ENCODE measurements at places on chromosomes 13 and 19. TPM values are rescaled to one million over a fixed set of nuclear protein-coding genes. Genes with fewer than 3 reads are reported as not detected.

The ZNF154 gene
- total RNA-seq = 2.0 TPM

DNA sequence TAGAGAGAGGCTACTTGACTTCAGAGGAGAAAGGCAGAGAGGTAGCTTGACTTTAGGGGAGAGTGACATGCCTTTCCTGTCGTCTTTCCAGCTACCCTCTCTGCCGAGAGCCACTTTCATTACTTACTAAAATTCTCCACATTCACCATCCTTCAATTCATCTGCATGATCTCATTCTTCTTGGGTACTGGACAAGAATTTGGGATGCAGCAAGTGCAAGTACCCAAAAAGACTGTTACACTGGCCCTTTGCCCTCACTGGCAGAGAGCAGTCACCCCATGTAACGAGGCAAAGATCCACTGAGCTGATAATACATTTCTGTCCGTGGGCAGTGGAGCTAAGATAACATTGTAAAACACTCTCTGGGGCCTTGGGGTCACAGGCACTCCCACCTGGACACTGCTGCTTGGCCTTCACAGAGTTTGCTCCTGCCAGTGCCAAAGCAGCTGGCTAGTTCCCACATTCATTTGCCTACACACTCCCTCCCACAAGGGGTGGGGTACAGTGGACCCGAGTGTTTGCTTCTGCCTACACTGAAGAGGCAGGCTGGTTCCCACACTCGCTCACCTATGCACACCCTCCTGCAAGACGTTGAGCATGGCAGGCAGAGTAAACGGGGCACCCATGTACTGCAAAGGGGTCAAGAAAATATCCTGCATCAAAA, 1276.9 kb upstream of the PCDH9 start:
- no peaks in the 10 kb centered on the region for H3K36me3 ChIP-seq
- no peaks in the 10 kb centered on the region for H3K4me1 ChIP-seq
- no peak for DNase-seq
- no peak overlapping the region for H3K27ac ChIP-seq
- no peaks in the 10 kb centered on the region for H3K27me3 ChIP-seq
- no peak overlapping the region for H3K4me3 ChIP-seq

The THSD1 gene
- total RNA-seq = 31.2 TPM

GRCh38 chr13:37412241-37412921, 186.2 kb downstream of the POSTN start:
- H3K4me3 ChIP-seq = no peak overlapping the region
- H3K4me1 ChIP-seq = no peaks in the 10 kb centered on the region
- no peak overlapping the region for H3K27ac ChIP-seq
- H3K36me3 ChIP-seq = no peaks in the 10 kb centered on the region
- no peaks in the 10 kb centered on the region for H3K27me3 ChIP-seq
- DNase-seq = no peak

DNA sequence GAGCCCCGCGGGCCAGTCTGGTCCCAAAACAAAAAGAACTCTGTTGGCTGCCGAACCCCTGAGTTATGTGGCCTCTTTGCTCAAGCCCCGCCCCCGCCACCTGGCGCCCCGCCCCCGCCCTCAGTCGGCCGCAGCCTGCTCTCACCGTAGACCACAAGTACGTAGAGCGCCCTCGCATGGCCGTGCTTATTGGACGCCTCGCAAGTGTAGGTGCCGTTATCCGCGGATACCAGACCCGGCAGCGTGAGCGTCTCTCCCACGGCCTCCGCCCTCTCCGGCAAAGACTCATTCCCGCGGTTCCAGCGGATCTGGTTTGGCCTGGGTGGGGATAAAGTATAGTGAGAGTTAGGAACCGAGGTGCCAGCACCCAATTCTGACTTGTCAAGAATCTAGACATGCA, 5.5 kb upstream of the ZNF428 start:
- H3K4me3 ChIP-seq = no peak overlapping the region
- no peaks in the 10 kb centered on the region for H3K36me3 ChIP-seq
- DNase-seq = no peak
- no peaks in the 10 kb centered on the region for H3K27me3 ChIP-seq

The HRC gene
- 0.51 TPM for total RNA-seq

- H3K4me3 ChIP-seq = no peak overlapping the region
- H3K27me3 ChIP-seq = no peaks in the 10 kb centered on the region
- H3K36me3 ChIP-seq = no peaks in the 10 kb centered on the region
- H3K4me1 ChIP-seq = no peaks in the 10 kb centered on the region
- no peak overlapping the region for H3K27ac ChIP-seq
Observed at GRCh38 chr13:100517135-100517534, 71.5 kb downstream of the GGACT start.

The C19orf81 gene
- not detected for total RNA-seq

- H3K36me3 ChIP-seq = no peaks in the 10 kb centered on the region
- no peak for DNase-seq
- no peaks in the 10 kb centered on the region for H3K4me1 ChIP-seq
- peak overlapping the region; percentile 38 for H3K27ac ChIP-seq
- H3K4me3 ChIP-seq = no peak overlapping the region
- H3K27me3 ChIP-seq = no peaks in the 10 kb centered on the region
Observed at GRCh38 chr13:114122127-114122511, 10.3 kb downstream of the RASA3 start.

GRCh38 chr13:52743569-52743968, 3.9 kb upstream of the CNMD start:
- H3K27me3 ChIP-seq = peaks cover 9% of the 10 kb centered on the region
- H3K4me3 ChIP-seq = no peak overlapping the region
- no peak overlapping the region for H3K27ac ChIP-seq
- H3K36me3 ChIP-seq = no peaks in the 10 kb centered on the region
- peaks cover 8% of the 10 kb centered on the region for H3K4me1 ChIP-seq

The ZNF135 gene
- 17.9 TPM for total RNA-seq

DNA sequence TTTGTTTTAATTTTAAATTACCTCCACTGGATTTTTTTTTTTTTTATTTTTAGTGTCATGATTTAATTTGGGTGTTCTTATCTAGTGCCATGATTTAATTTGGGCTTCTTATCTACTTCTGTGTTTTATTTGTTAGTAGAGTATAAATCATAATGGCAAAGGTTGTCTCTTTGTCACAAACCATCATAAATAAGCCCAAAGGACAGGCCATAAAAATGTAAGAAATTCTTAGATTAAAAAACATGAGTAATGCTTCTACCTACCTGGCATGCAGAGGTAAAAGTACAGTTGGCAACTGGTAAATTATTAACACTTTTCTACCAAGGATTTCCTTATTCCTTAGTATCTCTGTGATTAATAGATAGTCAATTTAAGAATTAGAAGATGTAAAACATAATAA, 55.2 kb downstream of the ERCC5 start:
- H3K27ac ChIP-seq = no peak overlapping the region
- H3K4me3 ChIP-seq = no peak overlapping the region
- H3K4me1 ChIP-seq = no peaks in the 10 kb centered on the region
- no peaks in the 10 kb centered on the region for H3K36me3 ChIP-seq

DNA sequence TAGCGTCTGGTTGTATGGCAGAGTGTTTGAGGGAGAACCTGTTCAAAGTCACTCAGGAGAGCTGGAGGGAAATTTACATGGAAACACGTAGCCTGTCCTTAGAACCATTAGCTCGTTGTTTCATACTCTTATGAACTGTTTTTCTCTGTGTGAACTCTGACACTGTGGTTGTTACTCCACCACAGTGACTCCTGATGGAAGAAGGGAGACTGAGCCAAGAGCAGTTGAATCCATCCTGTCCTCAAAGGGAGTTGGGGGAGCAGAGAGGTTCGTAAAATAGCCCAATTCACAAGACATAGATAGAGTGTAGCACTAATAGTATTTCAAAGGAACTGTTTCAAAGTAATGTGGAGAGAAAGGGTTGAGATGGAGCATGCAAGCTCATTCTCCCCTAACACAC, 964.8 kb downstream of the PCDH9 start:
- no peak for DNase-seq
- no peaks in the 10 kb centered on the region for H3K27me3 ChIP-seq
- H3K27ac ChIP-seq = peak overlapping the region; percentile 44
- no peaks in the 10 kb centered on the region for H3K36me3 ChIP-seq
- no peak overlapping the region for H3K4me3 ChIP-seq

Measured in uterus (tissue), 4 donors.